ENCODE measurements at places on chromosomes 1 and 21. TPM values are rescaled to one million over a fixed set of nuclear protein-coding genes. Genes with fewer than 3 reads are reported as not detected.
A peak's percentile ranks its signal among the peaks of the same experiment; 100 is the strongest.

DNA sequence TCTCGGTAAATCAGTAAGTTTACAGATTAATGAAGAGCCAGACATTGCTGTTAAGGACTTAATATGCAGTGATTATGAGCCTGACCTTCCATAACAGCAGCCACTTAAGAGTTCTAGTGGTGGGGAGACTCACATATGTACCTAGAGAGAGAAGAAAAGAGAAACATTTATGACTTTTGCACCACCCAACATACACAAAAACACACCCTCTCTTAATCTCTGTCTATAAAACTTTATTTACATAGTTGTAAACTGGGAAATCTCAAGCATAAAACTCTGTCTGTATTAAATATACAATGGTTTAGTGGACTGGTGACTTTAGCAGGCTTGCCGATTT lies 347.4 kb upstream of the ADGRL2 start:
- no peaks in the 10 kb centered on the region for H3K27me3 ChIP-seq
- no peak overlapping the region for H3K4me3 ChIP-seq
- no peak for DNase-seq
- no peaks in the 10 kb centered on the region for H3K36me3 ChIP-seq
- no peaks in the 10 kb centered on the region for H3K4me1 ChIP-seq

- peaks cover 7% of the 10 kb centered on the region for H3K4me1 ChIP-seq
These were observed 23.5 kb downstream of the CASP9 start for GRCh38 chr1:15500184-15501178.

DNA sequence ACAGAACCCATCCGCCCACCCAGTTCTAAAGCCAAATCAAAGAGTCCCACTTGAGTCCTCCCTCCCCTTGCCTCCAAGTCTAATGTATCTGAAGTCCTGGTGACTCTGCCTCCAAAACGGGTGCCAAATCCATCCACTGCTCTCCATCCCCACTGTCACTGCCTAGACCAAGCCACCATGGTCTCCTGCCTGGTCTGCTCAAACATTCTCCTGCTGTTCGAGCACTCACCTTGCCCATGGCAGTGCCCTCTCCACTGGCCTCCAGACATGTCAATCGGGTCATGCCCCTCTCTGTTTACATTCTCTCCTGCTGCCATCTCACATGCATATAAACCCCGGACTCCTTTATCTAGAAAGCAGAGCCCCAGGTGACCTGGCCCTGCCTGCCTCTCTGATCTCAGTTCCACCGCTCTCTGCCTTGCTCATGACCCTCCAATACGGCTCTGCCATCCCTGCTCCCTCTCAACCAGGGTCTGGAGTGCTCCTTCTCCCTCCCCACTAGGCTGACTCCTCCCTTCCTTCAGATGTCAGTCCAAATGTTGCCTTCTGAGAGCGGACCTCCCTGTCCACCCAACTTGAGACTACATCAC lies 32.1 kb upstream of the MX1 start:
- no peaks in the 10 kb centered on the region for H3K4me1 ChIP-seq
- H3K27me3 ChIP-seq = no peaks in the 10 kb centered on the region
- no peaks in the 10 kb centered on the region for H3K36me3 ChIP-seq

DNA sequence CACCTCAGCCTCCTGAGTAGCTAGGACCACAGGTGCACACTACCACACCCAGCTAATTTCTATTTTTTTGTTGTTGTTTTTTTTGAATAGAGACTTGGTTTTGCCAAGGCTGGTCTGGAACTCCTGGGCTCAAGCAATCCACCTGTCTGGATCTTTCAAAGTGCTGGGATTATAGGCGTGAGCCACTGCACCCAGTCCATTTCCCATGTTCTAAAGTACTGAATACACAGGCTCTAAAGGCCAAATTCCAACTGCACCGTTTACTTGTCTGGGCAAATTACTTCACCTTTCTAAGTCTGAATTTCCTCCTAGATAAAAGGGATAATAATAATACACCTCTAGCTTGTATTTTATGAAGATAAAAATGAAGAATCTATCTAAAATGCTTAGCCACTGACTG lies 39.6 kb downstream of the FRRS1 start:
- no peaks in the 10 kb centered on the region for H3K27me3 ChIP-seq
- H3K4me3 ChIP-seq = no peak overlapping the region
- no peak for DNase-seq
- H3K4me1 ChIP-seq = no peaks in the 10 kb centered on the region

GRCh38 chr1:247277191-247277590 lies 21.3 kb downstream of the VN1R5 start:
- H3K27ac ChIP-seq = no peak overlapping the region
- no peaks in the 10 kb centered on the region for H3K27me3 ChIP-seq
- no peak overlapping the region for H3K4me3 ChIP-seq
- DNase-seq = no peak

DNA sequence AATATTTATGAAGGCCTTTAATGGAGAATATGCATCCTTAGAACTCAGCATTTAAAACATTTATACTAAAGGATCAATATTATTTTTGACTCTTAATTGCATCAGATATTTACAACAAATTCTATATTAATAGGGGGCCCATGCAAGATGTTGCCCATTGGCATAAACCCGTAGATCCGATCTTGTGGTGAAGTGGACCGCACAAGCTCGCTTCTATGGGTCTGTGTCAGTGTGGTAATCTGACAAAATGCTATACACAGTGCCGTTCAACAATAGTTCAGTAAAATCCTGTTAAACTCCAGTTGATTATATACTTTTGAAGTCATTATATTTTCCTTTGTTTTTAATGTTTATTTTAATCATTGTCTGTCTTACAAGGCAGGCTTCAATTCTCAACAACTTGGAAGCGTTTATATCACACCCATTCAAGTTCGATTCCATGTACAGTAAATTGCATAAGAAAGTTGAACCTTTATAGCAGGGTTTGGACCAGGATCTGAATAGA lies 809.2 kb downstream of the USP25 start:
- DNase-seq = no peak
- H3K4me1 ChIP-seq = peaks cover 10% of the 10 kb centered on the region
- no peaks in the 10 kb centered on the region for H3K27me3 ChIP-seq
- H3K4me3 ChIP-seq = no peak overlapping the region
- no peaks in the 10 kb centered on the region for H3K36me3 ChIP-seq

DNA sequence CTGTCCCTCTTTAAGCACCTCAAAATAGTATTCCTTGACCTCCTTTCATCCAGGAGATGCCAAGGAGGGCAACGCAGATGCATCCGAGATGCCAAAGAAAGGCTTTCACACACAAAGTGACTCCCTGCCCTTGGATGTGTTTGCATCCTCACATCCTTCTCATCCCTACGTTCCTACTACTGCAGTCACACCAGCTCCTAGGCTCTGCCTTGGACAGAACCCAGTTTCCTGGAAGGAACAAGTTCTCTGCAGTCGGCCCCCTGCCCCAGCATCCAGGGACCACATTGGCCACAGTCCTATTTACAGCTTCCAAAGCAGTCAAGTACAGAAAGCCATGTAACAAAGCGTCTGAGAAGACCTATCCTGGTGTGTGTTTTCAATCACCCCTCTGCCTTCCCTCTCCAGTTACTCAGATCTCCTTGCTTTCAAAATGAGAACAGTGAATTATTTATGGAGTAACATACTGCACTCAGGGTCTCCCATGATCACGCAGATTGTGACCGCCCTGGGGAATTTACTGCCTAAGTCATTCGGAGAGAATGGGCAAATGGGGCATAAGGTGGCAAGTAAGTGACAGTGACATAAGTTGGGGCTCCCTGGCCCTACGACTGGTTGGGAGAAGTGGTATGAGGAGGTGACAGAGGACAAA lies 21.8 kb upstream of the SRP9 start:
- DNase-seq = no peak
- no peaks in the 10 kb centered on the region for H3K36me3 ChIP-seq
- H3K4me3 ChIP-seq = no peak overlapping the region
- H3K27ac ChIP-seq = peak overlapping the region; percentile 59
- H3K27me3 ChIP-seq = no peaks in the 10 kb centered on the region

- H3K4me3 ChIP-seq = no peak overlapping the region
- no peaks in the 10 kb centered on the region for H3K27me3 ChIP-seq
- no peak for DNase-seq
- H3K36me3 ChIP-seq = no peaks in the 10 kb centered on the region
These were observed 108.9 kb upstream of the NEK7 start for GRCh38 chr1:198047913-198048312.

- H3K36me3 ChIP-seq = no peaks in the 10 kb centered on the region
- no peak overlapping the region for H3K27ac ChIP-seq
- H3K27me3 ChIP-seq = no peaks in the 10 kb centered on the region
- H3K4me3 ChIP-seq = no peak overlapping the region
- peak; percentile 18 for DNase-seq
- H3K4me1 ChIP-seq = no peaks in the 10 kb centered on the region
These were observed 24.4 kb upstream of the DUSP23 start for GRCh38 chr1:159756397-159756796.

- peaks cover 50% of the 10 kb centered on the region for H3K4me1 ChIP-seq
- no peaks in the 10 kb centered on the region for H3K27me3 ChIP-seq
- H3K27ac ChIP-seq = no peak overlapping the region
- H3K36me3 ChIP-seq = no peaks in the 10 kb centered on the region
- no peak for DNase-seq
These were observed 3.8 kb upstream of the PIGC start for GRCh38 chr1:172447641-172448040.

DNA sequence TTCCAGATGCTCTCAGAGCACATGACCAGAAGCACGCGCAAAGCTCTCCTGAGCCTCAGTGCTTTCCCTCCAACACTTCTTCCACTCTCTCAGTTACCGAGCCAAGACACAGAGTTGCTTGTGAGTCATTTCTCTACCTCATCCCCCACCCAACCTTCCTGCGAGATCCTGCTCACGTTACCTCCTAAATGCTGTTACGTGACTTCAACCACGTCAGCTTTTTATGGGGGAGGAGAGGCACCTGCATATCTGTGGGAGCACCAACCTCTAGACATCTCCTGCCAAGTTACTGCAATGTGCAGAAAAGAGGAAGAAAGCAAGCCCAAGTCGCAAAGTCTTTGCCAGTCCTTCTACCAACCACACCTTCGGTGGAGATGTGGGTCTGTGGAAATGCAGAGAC lies 27.2 kb upstream of the ERG start:
- H3K4me1 ChIP-seq = no peaks in the 10 kb centered on the region
- no peaks in the 10 kb centered on the region for H3K36me3 ChIP-seq
- no peaks in the 10 kb centered on the region for H3K27me3 ChIP-seq
- no peak overlapping the region for H3K4me3 ChIP-seq
- no peak for DNase-seq

DNA sequence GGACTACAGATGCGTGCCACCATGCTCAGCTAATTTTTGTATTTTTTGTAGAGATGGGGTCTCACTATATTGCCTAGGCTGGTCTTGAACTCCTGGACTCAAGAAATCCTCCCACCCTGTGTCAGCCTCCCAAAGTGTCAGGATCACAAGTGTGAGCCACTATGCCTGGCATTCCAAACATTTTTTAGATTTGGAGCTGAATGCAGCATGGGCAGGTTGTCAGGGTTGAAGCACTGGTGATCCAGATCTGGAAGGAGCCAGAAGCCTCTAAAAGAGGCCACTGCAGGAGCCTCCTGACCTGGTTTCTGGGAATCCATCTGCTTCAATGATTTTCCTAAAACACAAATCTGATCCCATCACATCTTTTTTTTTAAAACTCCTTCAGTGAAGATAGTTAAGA lies 1.8 kb upstream of the CTPS1 start:
- H3K27ac ChIP-seq = no peak overlapping the region
- DNase-seq = no peak
- H3K4me1 ChIP-seq = peaks cover 11% of the 10 kb centered on the region
- no peaks in the 10 kb centered on the region for H3K36me3 ChIP-seq
- no peaks in the 10 kb centered on the region for H3K27me3 ChIP-seq
- no peak overlapping the region for H3K4me3 ChIP-seq

- H3K27me3 ChIP-seq = peaks cover 23% of the 10 kb centered on the region
- H3K36me3 ChIP-seq = no peaks in the 10 kb centered on the region
- no peak overlapping the region for H3K27ac ChIP-seq
- H3K4me3 ChIP-seq = no peak overlapping the region
- DNase-seq = no peak
These were observed 42.9 kb upstream of the DMRTB1 start for GRCh38 chr1:53416269-53416813.

GRCh38 chr1:156241926-156242325 lies at the start of gene BGLAP:
Gene BGLAP, plus strand, starts transcription at chr1:156242184. Its CDS starts 48 bp downstream, at chr1:156242232.
- peaks cover 20% of the 10 kb centered on the region for H3K27me3 ChIP-seq
- H3K4me3 ChIP-seq = no peak within 1 kb of the TSS
- no peak for DNase-seq
- H3K27ac ChIP-seq = no peak within 1 kb of the TSS

GRCh38 chr21:38142224-38142623 lies 114.6 kb upstream of the KCNJ15 start:
- H3K36me3 ChIP-seq = no peaks in the 10 kb centered on the region
- H3K27ac ChIP-seq = no peak overlapping the region
- no peak overlapping the region for H3K4me3 ChIP-seq
- H3K4me1 ChIP-seq = no peaks in the 10 kb centered on the region
- DNase-seq = no peak

GRCh38 chr1:8165595-8166360 lies 139.7 kb upstream of the ERRFI1 start:
- peaks cover 37% of the 10 kb centered on the region for H3K4me1 ChIP-seq
- H3K27me3 ChIP-seq = no peaks in the 10 kb centered on the region
- no peak for DNase-seq

DNA sequence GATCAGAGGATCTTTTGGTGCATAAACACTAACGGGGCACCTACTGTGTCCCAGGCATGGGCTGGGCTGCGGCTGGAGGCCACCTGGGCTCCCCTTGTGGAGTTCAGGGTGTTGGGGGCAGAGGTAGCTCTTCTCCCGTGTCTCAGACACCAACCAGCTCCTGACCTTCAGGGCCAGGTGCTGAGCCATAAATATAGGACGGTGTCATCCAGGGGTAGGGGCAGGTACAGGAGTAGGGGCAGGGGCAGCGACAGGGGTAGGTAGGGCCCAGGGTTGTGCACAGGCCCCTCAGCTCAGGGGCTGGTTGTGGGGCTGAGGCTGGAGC lies 18.0 kb upstream of the LRRC3 start:
- no peak overlapping the region for H3K27ac ChIP-seq
- H3K4me1 ChIP-seq = no peaks in the 10 kb centered on the region
- H3K4me3 ChIP-seq = no peak overlapping the region
- no peaks in the 10 kb centered on the region for H3K36me3 ChIP-seq
- DNase-seq = no peak
- peaks cover 12% of the 10 kb centered on the region for H3K27me3 ChIP-seq

- H3K27me3 ChIP-seq = no peaks in the 10 kb centered on the region
- H3K27ac ChIP-seq = peak overlapping the region; percentile 99
- no peaks in the 10 kb centered on the region for H3K36me3 ChIP-seq
- peak overlapping the region; percentile 99 for H3K4me3 ChIP-seq
These were observed 522 bp downstream of the TMEM59 start for GRCh38 chr1:54052431-54052933.

- no peaks in the 10 kb centered on the region for H3K4me1 ChIP-seq
- no peak for DNase-seq
- no peak overlapping the region for H3K4me3 ChIP-seq
- H3K36me3 ChIP-seq = no peaks in the 10 kb centered on the region
- H3K27me3 ChIP-seq = no peaks in the 10 kb centered on the region
These were observed 130.4 kb downstream of the TRABD2B start for GRCh38 chr1:47866601-47867437.

- DNase-seq = no peak
- peak within 1 kb of the TSS; percentile 57 for H3K4me3 ChIP-seq
- peaks cover 36% of the 10 kb centered on the region for H3K27me3 ChIP-seq
- H3K4me1 ChIP-seq = peaks cover 1% of the 10 kb centered on the region
- no peaks in the 10 kb centered on the region for H3K36me3 ChIP-seq
- no peak within 1 kb of the TSS for H3K27ac ChIP-seq
These were observed at the start of gene TRNP1 for GRCh38 chr1:26993237-26994019. Gene TRNP1, plus strand, starts transcription at chr1:26993692. Its CDS starts 95 bp downstream, at chr1:26993787.

- no peaks in the 10 kb centered on the region for H3K27me3 ChIP-seq
- no peak overlapping the region for H3K4me3 ChIP-seq
- H3K4me1 ChIP-seq = peaks cover 55% of the 10 kb centered on the region
- no peaks in the 10 kb centered on the region for H3K36me3 ChIP-seq
- peak overlapping the region; percentile 48 for H3K27ac ChIP-seq
These were observed 9.1 kb upstream of the IRF2BP2 start for GRCh38 chr1:234619071-234619480.

SLC45A3 gene
- 1.2 TPM for total RNA-seq

CLEC20A gene
- not detected for total RNA-seq

TTLL7 gene
- 22.9 TPM for total RNA-seq

PROK1 gene
- 1.8 TPM for total RNA-seq

ZFYVE9 gene
- 35.9 TPM for total RNA-seq

PPP1R8 gene
- total RNA-seq = 27.3 TPM

Data from gastrocnemius medialis (tissue), 4 donors.